ENCODE measurements at places on chromosomes 4 and X.

- DNase-seq = no peak
Observed at GRCh38 chrX:155871934-155872333, 9.2 kb upstream of the VAMP7 start.

GRCh38 chrX:21975812-21976211 is 35.3 kb downstream of the SMS start:
- DNase-seq = no peak

DNA sequence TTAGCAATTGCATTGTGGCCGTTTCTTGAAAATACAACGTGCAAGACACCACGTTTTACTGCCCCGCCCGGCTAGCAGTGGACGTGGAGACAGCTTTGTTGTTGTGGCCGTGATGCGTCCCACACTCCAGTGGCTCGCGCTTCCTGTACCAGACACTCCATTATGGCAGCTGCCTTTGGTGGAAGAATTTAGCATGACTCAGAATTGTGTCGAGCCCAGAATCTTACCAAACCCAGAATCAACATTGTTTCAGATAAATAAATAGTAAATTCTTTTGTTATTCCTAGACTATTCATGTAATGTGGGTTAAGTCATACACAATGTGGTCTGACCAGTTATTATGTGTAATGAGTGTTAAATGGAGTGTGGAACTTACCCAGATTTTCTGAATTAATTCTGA is 25.3 kb upstream of the S100P start:
- DNase-seq = no peak

- DNase-seq = no peak
Observed at GRCh38 chrX:85244450-85245211, 840 bp downstream of the ZNF711 start.

DNA sequence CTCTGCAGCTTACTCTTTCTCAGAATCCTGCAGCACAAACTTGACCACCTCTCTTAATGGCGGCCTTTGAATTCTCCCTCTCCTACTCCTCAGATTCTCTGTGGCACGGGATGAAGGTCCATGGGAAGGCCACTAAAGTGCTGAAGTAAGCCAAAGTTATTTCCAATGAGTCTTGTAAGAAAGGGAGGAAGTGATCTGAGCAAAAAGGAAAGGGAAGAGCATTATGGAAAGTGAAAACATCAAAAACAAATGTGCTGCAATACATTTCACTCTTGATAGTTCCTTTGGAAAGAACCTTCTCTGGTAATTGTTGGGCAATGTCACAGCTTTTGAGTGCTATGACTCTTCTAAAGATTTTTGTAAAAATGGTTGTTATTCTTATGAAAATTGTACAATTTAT is 54.3 kb upstream of the CAMK2D start:
- no peak for DNase-seq

DNA sequence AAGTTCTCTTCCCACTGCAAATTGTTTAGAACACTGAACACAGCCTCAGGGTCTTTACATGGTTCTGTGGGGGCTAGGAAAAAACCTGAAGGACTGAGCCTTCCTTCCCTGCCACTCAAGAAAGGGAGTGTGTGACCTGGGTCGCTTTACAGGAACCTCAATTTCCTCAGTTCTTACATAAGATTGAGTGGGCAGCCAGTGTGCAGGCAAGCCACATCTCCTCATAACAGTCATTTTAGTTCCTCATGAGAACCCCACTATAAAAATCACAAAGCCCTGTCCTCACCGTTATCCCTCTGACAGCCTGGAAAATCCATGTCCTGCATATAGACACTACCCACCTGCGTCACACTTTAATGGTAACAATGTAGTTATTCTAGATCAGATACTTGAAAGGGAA is 2.1 kb upstream of the ETDC start:
- no peak for DNase-seq

GRCh38 chrX:13607996-13608365 is 38.6 kb downstream of the EGFL6 start:
- no peak for DNase-seq

DNA sequence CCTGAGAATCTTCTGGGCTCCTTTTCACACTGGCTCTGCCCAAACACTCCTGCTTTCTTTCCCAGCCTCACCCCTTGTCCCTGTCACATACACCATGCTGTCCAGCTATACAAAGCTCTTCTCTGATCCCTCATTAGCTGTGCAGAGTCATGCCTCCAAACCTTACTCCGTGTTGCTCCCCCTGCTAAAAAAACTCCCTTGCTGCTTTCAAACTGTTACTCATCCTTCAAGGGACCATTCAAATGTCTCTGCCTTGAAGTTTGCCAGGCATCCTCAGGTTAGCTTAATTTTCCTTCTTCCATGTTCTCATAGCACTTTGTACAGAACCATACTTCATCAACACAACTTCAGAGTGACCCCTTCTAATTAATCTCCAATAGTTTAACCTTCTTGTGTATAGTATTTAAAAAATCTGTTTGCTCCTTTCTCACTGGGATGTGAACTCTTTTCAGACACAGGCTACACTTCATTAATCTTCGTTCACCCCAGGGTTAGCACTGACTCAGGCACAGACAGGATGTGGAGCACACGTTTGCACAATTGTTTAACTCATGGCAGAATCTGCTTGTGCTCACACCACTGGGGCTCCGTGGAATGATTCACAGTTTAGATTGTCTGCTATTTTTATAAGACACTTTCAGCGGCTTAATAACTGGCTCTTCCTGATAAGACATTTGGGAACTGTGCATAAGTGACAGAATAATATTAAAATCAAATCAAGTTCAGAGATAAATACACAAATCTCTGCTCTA is 21.4 kb upstream of the SEL1L3 start:
- no peak for DNase-seq

DNA sequence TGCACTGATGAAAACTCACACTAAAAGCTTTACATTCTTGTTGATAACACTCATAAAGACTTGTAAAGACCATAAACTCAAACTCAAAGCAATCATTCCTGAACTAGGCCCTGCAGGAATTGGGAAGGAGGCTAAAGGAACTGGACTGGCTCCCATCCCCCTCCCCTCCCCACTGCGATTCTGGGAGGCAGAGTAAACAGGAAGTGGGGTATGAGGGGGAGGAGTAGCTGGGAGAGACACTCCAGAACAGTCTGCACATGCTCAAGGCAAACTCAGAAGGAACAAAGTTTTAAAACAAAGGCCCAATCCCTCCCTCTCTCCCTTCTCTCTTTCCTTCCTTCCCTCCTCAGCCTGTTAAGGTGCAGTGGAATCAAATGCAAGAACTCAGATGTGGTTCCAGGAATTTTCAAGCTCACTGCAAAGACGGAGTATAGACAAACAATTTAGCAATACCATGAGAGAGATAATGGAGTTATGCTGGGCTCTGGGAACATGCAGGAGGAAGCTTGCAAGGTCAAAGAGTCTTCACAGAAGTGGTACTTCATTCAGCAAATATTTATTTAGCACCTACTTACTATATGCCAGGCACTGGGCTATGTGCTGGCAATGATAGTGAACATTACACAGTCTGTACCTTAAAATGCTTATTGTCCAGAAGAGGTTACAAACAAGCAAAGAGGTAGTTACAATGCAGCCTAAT is 15.9 kb downstream of the MID1IP1 start:
- no peak for DNase-seq

DNA sequence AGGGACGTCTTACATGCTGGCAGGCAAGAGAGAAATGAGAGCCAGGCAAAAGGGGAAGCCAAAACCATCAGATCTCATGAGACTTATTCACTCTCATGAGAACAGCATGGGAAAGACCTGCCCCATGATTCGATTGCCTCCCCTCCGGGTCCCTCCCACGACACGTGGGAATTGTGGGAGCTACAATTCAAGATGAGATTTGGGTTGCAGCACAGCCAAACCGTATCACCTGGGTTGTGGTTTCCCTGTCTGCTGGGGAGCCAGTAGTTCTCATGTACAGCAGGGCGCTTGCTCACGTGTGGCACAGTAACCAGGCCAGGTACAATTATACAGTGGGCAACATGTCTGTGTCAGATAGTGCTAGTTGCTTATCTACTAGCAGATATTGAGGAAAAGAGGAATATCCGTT is 11.1 kb upstream of the RS1 start:
- no peak for DNase-seq

- no peak for DNase-seq
Observed at GRCh38 chr4:182801636-182802035, 115.5 kb downstream of the DCTD start.

DNA sequence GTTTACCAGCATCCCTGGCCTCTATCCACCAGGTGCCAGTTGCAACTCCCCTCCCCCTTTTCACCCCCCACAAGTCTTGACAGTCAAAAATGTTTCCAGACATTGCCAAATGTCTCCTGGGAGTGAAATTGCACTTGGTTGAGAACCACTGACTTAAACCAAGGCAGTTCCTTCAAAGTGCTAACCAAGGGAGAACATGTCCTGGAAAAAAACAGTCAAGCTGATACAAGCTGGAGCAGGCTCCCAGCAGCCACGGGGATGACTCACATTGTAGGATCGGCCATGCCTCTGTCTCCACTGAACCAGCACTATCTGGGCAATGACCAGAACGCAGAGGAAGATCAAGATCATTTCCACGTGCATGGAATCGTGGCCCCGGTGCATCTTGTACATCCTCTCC is 11.4 kb downstream of the RNF175 start:
- DNase-seq = no peak

DNA sequence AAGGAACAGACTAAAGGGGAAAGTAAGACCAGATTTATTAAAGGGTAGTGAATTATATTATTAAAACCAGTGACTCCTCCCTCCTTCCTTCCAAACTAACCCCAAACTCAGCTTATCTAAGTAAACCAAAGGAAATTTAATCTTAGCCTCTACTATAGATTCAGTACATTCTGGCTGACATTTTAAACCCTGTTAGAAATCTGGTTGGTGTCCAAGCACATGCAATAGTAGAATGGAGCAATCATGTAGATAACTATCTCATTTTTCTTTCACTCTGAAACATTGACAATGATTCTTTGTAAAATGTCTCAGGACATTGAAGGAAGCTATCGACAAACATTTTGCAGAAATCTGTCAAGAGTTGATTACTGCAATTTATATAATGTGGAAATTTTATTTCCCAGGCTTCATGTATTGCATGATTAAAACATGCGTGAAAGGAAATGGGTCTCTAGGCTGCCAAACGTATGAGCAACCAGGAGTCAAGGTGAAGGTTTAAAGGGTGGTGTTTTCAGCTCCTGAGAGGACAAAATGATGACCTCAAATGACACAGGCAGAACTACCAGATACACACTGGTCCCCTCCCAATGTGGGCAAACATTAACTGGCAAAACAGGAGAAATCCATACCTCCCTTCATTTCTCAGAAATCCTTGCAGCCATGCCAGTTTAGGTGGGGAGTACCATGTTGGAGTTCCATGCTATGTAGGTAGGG is 58.2 kb upstream of the RBM47 start:
- no peak for DNase-seq

DNA sequence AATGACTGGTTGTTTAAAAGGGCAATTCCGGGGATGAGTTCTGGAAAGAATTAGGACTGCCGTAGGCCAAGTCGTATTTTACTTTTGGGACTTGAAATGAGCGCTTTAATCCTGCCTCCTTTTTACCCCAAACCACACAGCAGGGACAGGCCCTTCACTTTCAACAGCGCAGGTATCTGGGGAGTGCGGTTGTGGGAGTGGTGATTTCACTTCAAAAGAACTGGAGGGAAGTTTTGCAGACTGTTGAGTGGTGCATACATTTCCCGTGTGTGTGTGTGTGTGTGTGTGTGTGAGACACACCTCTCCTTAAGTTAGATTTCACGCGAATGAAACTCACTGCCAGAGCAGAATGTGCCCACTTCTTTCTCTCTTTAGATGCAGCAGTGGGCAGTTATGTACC is 2.8 kb downstream of the NHS start:
- DNase-seq = no peak

DNA sequence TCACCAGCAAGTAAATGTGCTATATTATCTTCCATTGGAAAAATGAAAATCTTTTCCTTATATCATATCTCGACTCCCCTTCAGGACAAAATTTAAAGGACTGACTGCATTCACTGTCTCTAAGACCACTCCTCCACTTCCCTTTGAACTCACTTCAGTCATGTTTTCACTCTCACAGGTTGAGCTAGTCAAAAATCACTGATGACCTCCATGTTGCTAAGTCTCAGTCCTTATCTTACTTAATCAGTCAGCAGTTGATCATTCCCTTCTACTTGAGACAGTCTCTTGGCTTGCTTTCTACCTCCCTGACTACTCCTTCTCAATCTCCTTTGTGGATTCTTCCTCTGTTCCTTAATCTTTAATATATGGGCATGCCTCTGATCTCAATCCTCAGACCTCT is 117.0 kb upstream of the LSM6 start:
- no peak for DNase-seq
